ENCODE measurements at places on chromosomes 6 and 20.

DNA sequence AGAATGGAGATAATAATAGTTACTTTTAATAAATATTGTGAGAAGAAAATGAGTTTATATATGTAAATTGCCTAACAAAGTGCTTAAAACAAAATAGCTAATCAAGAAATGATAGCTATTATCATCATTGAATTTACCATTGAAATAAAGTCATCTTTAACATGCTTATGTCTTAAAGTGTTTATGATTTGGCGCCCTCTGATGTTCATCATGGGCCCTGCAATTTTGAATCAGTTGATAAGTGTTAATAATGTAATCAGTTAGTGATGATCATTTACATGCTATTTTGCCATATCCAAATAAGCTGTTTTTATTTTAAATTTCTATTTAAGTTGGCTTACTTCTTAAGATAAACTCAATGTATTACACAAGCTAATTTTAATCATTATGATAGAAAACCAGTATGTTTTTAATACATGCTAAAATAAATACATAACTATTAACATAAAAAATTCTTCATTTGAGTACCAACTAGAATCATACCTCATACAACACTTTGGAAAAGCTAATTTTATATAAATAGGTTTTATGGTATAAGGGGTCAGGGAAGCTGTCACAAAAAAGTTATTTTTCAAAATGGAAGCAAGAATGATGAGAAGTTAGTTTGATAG, 39.2 kb upstream of the TPD52L1 start:
- DNase-seq = peak; percentile 26

GRCh38 chr6:157151989-157152388, 171.3 kb downstream of the TMEM242 start:
- DNase-seq = peak; percentile 42

DNA sequence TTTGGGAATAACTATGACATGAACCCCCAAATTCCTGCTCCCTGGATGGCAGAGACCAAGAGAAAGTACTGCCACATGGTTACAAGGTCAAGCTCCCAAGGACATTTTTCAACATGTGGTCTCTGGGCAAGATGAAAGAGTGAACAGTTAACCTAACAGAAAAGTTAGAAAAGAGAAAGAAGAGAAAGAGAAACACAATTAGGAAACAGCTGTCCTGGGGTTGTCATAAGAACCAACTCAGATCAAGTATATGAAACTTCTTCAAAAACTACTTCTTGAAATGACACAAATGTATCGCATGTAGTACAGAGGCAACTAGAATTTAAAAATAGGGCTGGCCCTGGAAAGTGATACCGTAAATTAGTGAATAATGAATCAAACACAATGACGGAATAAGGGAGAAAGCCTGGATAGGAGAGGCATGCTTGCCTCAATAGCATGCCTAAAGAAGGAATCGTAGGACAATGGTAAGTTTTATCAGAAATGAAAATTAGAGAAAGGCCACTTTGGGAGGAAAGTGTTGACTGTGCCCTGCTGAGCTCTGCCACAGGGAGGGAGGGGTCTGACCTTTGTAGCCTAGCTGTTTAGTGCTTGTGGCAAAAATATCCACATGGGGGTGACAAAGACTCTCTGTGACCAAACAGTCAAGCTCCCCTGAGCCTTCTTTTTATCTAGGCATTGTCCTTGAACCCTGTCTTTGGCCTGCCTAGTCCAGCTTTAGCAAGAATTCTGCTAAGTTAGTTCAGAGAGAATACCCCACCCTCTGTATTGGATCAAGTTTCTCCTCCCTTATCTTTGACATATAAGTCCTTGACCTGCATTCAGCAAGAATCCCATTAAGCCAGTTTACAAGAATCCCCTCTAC, 4.3 kb upstream of the DCBLD1 start:
- no peak for DNase-seq

DNA sequence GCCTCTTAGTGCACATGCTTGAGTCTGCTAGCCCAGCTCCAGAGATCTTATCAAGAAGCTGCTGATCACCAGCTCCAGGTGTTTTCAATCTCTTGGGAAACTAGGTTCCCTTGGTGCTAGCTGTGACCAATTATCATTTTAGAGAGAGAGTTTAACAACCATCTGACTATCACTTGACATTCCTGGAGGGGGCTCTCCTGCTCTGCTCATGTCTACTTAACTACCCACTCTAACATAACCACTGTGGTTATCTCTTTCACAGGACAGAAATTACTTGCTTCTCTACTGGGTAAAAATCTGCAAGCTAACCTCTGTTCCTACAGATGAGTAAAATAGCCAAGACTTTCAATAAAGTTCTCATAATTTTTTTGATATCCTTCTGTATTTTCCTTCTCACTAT, 823.4 kb upstream of the GJE1 start:
- no peak for DNase-seq

- no peak for DNase-seq
Observed at GRCh38 chr20:42430598-42430997, 759.1 kb downstream of the PTPRT start.

GRCh38 chr6:15340775-15341174, 94.9 kb downstream of the JARID2 start:
- no peak for DNase-seq

DNA sequence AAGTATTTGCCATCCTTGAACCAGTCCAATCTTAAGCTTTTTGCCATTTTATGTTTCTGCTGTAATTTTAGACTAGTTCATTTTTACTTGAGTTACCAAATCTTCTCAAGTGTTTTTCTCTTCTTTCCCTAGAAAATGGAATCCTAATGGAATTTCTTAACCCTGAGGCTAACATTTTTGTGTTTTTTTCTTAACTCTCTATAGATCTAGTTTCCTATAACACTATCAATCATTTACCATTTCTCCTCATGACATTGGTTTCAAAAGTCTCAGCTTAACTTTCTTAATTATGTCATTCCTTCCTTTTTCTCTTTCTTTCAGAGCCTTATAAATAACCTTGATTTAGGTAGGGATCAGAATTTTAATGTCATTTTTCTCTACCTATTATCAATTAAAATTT, 54.8 kb downstream of the SENP6 start:
- no peak for DNase-seq

DNA sequence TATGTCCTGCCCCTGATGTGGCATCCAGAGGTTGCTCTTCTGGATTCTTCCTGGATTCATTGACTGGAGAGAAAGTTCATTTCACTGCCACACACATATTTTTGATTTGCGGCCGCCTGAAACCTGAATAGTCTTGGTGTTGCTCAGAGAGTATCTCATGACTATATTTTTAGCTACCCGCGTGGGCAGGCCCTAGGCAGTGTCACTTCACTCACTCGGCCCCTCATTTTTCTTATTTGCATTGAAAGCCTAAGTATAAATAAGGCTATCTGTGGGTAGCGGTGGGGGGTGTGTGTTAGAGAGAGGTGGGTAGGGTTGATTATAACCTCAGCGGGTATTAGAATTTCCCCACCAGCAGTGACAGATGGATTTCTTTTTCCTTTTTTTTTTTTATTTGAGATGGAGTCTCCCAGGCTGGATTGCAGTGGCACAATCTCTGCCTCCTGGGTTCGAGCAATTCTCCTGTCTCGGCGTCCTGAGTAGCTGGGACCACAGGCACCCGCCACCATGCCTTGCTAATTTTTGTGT, 113.5 kb downstream of the JARID2 start:
- no peak for DNase-seq

Measured in RCC 7860 (cell line).